ENCODE measurements at places on chromosomes 3 and 15.
A peak's percentile ranks its signal among the peaks of the same experiment; 100 is the strongest.

DNA sequence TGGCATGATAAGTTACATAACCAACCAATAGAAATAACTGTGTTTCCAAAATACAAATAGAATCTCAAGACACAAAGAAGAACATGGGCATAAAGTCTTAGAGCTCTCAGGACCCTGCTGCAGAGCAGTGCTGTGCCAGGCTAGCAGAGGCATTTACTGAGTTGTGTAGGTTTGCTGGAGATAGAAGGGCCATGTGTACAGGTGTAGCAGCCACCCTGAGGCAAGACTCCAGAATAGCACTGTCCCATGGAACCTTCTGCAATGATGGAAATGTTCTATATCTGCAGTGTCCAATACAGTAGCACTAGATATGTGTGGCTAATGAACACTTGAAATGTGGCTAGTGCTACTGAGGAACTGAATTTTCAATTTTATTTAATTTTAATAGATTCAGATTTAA lies 267.0 kb upstream of the UMPS start:
- H3K36me3 ChIP-seq: no peaks in the 10 kb centered on the region
- DNase-seq: no peak
- no peak overlapping the region for H3K4me3 ChIP-seq
- H3K4me1 ChIP-seq: no peaks in the 10 kb centered on the region

GRCh38 chr3:105355408-105356061 lies 11.2 kb upstream of the ALCAM start:
- no peak overlapping the region for H3K4me3 ChIP-seq
- H3K27ac ChIP-seq: no peak overlapping the region
- H3K27me3 ChIP-seq: peaks cover 19% of the 10 kb centered on the region
- no peak for DNase-seq
- H3K4me1 ChIP-seq: peaks cover 12% of the 10 kb centered on the region
- no peaks in the 10 kb centered on the region for H3K36me3 ChIP-seq

GRCh38 chr3:35946121-35946853 lies 307.0 kb downstream of the ARPP21 start:
- H3K4me3 ChIP-seq: no peak overlapping the region
- no peaks in the 10 kb centered on the region for H3K27me3 ChIP-seq
- H3K36me3 ChIP-seq: no peaks in the 10 kb centered on the region
- DNase-seq: no peak
- H3K4me1 ChIP-seq: no peaks in the 10 kb centered on the region

GRCh38 chr3:48222616-48223513 lies at the start of gene CAMP:
Gene CAMP (plus strand): TSS chr3:48223495. CDS start chr3:48223512, 17 bp downstream.
- H3K27me3 ChIP-seq: no peaks in the 10 kb centered on the region
- peak within 1 kb of the TSS; percentile 13 for H3K4me3 ChIP-seq
- H3K4me1 ChIP-seq: peaks cover 66% of the 10 kb centered on the region
- peak; percentile 76 for DNase-seq

- H3K27me3 ChIP-seq: peaks cover 4% of the 10 kb centered on the region
- no peaks in the 10 kb centered on the region for H3K4me1 ChIP-seq
- no peak for DNase-seq
- no peak overlapping the region for H3K27ac ChIP-seq
- no peaks in the 10 kb centered on the region for H3K36me3 ChIP-seq
Measured at GRCh38 chr3:39783680-39784079, 25.7 kb upstream of the MYRIP start.

GRCh38 chr15:33766389-33766788 lies 201.9 kb upstream of the CHRM5 start:
- no peak overlapping the region for H3K27ac ChIP-seq
- no peaks in the 10 kb centered on the region for H3K4me1 ChIP-seq
- H3K4me3 ChIP-seq: no peak overlapping the region
- DNase-seq: no peak
- no peaks in the 10 kb centered on the region for H3K36me3 ChIP-seq

DNA sequence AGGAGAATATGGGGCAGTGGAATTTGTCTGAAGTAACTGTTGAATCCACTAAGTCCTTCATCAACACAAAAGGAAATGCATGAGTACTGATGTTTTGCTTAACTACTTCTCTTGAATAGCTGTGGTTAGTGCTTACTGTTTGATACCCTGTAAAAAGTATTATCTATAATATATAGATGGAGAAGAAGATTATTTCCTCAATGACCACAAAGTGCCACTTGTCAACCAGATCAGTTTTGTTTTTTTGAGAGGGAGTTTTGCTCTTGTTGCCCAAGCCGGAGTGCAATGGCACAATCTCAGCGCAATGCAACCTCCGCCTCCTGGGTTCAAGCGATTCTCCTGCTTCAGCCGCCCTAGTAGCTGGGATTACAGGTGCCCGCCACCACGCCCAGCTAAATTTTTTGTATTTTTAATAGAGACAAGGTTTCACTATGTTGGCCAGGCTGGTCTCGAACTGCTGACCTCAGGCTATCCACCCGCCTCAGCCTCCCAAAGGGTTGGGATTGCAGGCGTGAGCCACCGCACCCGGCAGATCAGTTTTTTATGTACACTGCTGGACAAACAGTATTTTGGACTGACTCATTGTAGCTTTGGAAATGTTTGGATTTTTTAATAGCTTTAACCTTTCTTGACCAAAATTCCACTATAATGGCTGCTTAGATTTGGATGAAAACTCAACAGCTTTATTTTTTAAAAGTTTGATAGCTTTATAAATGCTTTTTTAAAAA lies 1.5 kb upstream of the RPLP1 start:
- no peak overlapping the region for H3K4me3 ChIP-seq
- no peak overlapping the region for H3K27ac ChIP-seq
- DNase-seq: no peak
- H3K36me3 ChIP-seq: peaks cover 20% of the 10 kb centered on the region
- H3K27me3 ChIP-seq: no peaks in the 10 kb centered on the region
- peaks cover 26% of the 10 kb centered on the region for H3K4me1 ChIP-seq

DNA sequence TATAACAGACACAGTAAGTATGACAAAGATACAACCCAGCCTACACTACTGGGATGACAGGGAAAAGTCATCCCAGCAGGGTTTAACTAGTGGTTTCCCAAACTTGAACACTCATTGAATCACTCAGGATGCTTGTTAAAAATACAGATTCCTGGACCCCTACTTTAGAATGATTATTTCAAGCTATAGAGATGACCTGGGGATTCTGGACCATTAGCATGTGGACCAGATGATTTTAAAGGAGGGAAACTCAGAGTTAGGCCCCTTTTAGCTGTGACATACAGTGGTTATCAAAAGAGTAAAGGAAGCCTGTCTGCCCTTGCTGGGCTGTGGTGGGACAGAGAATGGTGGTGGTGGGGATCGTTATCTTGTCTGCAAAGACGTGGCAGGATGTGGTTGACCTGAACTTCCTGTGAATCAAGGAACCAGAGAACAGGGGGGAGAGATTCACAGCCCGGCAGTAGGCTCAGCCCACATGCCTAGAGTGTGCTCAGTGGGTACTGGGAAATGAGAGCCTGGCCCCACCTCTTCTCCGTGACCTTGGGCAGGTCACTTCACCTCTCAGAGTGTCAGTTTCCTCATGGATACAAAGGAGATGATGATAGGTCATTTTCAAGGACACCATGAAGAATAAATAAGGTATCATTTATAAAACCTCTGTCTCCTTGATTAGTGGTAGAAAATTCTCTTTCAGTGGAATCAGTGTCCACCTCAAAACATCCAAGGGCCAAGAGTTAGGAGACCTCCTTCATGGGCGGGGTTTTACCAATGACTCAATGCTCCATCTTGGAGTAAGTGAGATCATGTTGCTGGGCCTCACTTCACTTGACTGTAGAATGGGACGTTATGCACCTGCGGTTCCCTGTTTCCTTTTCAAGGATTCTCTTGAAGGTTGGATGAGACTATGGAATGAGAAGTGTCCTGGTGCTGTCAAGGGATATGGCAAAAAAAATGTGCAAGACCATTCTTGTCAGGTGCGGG lies 306.5 kb downstream of the RPLP1 start:
- H3K4me1 ChIP-seq: peaks cover 85% of the 10 kb centered on the region
- H3K27ac ChIP-seq: peak overlapping the region; percentile 50
- H3K36me3 ChIP-seq: no peaks in the 10 kb centered on the region
- no peak overlapping the region for H3K4me3 ChIP-seq

DNA sequence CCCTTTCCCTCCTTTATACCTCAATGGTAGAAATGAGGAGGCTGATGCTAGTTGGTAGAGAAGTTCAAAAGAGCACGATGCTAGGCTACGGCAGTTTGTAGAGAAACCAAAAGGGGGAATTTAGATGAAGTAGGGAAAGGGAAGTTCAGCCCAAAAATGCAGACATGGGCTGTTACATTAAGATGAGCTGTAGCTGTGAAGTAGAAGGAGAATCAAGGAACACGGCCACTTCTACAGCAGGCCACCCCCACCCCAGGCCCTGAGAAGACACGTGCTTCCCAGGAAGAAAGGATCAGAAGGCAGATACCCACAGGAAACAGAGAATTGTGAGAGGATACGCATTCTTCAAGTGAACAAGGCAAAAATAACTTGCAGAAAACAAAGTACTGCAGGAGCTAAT lies 2.1 kb upstream of the PARP14 start:
- H3K27me3 ChIP-seq: no peaks in the 10 kb centered on the region
- peak overlapping the region; percentile 98 for H3K27ac ChIP-seq
- no peak overlapping the region for H3K4me3 ChIP-seq
- peak; percentile 62 for DNase-seq

DNA sequence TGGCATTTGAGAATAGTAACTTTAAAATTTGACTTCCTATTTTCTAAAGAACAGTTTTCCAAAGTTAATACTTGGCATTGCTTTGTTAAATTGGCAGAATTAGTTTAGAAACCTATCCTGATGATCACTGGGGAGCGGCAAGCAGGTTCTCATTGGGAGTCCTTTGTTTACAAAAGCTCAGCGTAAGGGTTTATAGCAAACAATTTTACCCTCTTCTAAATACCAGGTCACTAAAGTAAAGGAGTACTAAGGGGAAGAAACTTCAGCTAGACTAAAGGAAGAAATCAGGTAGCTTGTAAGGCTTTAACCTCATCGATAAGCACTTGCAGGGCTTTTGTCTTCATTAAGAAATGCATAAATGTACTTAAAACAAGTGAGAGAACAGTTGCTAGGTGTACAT lies 18.2 kb downstream of the TSC22D2 start:
- H3K4me3 ChIP-seq: no peak overlapping the region
- DNase-seq: no peak
- H3K4me1 ChIP-seq: peaks cover 32% of the 10 kb centered on the region
- no peaks in the 10 kb centered on the region for H3K27me3 ChIP-seq
- H3K36me3 ChIP-seq: peaks cover 1% of the 10 kb centered on the region

DNA sequence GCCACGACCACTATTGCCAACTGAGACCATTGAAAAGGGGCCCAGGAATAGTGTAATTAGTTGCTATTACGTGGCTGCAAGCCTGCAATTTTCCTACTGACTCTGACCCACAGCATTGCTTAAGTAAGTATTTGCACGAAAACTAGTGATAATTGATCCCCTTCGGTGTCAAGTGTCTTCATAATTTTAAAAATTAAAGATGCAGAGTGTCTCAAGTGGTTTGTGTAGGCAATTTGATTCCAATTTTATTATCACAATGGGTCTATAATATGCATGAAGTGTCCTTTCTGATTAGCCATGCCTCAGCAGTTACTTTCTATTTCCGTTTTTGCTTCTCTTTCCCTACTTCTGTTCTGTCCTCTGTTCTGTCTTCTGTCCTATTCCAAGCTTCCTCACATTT lies 259.2 kb downstream of the C3orf38 start:
- no peak overlapping the region for H3K27ac ChIP-seq
- no peak overlapping the region for H3K4me3 ChIP-seq
- H3K36me3 ChIP-seq: no peaks in the 10 kb centered on the region
- H3K27me3 ChIP-seq: no peaks in the 10 kb centered on the region
- H3K4me1 ChIP-seq: peaks cover 6% of the 10 kb centered on the region

- peak overlapping the region; percentile 91 for H3K27ac ChIP-seq
- H3K4me1 ChIP-seq: peaks cover 65% of the 10 kb centered on the region
- H3K36me3 ChIP-seq: no peaks in the 10 kb centered on the region
- DNase-seq: peak; percentile 83
Measured at GRCh38 chr3:186254676-186255650, 107.1 kb downstream of the DGKG start.

GRCh38 chr3:55947406-55947805 lies 460.3 kb upstream of the WNT5A start:
- H3K36me3 ChIP-seq: no peaks in the 10 kb centered on the region
- H3K4me3 ChIP-seq: no peak overlapping the region
- no peaks in the 10 kb centered on the region for H3K27me3 ChIP-seq
- DNase-seq: no peak
- no peaks in the 10 kb centered on the region for H3K4me1 ChIP-seq

DNA sequence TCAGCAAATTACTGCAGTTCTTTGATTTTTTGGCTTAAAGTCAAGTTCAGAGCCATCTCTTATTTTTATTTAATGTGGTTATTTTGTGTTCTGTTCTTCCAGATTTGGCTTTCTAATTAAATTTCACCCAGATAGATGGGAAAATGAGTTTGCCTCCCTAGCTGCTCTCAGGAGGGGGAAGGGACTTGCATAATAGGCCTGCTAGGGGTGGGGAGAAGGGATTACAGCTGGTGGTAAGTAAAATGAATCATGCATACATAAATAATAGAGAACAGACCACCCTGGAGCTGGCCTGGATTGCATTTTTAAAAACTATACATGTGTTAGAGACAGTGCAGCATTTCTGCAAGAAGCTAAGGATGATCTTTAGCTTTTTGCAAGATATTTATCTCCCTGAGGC lies 3.9 kb upstream of the PXYLP1 start:
- no peak overlapping the region for H3K4me3 ChIP-seq
- H3K27me3 ChIP-seq: no peaks in the 10 kb centered on the region
- H3K4me1 ChIP-seq: peaks cover 15% of the 10 kb centered on the region

DNA sequence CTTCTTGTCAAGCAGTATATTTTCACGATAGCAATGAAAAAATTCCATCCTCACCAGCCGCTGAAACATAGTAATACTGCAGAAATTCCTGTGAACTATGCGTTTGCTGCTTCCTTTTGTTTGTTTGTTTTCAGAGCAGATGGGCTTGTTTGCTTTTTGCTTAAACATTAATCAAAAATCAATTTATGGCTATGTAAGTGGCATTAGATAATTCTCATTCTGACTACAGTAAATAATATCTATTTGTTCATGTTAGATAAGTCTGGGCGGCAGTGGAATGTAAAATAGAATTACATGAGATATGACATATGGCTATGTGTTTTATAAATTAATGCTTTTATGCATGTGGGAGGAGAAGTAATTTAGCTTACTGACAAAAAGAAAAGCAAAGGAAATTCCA lies 163.7 kb downstream of the PGPEP1L start:
- H3K27me3 ChIP-seq: no peaks in the 10 kb centered on the region
- no peaks in the 10 kb centered on the region for H3K36me3 ChIP-seq
- no peak overlapping the region for H3K27ac ChIP-seq
- no peak overlapping the region for H3K4me3 ChIP-seq

DNA sequence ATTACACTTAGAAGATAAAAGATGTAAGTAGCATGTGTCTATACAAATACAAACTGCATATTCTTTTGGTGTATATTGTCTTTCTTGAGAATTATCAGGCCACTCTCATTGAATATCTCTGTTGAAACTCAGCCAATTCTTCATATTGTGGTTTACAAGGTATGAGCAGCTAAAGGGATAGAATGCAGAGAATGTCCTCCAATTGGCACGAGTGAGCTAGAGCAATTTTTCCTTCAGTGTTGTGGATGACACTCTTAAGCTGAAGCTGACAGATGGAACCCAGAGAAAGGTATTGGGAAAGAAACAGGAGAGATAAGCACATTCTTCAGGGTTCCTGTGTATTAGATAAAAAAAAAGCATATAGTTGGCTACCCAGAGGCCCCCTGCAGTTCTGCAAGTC lies 453.1 kb downstream of the EPHA3 start:
- H3K27me3 ChIP-seq: no peaks in the 10 kb centered on the region
- no peak overlapping the region for H3K27ac ChIP-seq
- H3K4me1 ChIP-seq: no peaks in the 10 kb centered on the region

- DNase-seq: no peak
- no peaks in the 10 kb centered on the region for H3K27me3 ChIP-seq
- no peaks in the 10 kb centered on the region for H3K4me1 ChIP-seq
- H3K36me3 ChIP-seq: no peaks in the 10 kb centered on the region
- no peak overlapping the region for H3K27ac ChIP-seq
- H3K4me3 ChIP-seq: no peak overlapping the region
Measured at GRCh38 chr15:97126553-97127233, 796.2 kb downstream of the NR2F2 start.

Measured in B cell (primary cell).